ENCODE measurements at places on chromosomes 3 and 15. TPM values are rescaled to one million over a fixed set of nuclear protein-coding genes. Genes with fewer than 3 reads are reported as not detected.

DNA sequence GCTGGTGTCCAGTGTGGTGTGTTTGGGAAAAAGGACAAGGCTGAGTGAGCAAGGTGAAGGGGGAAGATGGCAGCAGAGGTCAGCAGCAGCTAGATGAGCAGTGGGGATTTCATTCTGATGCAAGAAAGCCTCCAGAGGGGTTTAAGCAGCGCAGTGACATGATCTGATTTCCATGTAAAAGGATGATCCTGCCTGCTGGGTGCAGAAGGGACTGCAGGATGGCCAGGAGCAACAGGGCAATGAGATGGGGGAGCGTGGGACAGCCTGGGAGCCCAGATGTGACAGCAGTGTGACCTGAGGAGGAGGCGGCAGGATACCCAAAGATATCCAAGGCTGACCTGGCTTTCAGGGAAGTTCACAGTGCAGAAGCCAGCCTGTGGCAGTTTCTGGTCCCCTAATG, 6.1 kb downstream of the WNT7A start:
- no peak for DNase-seq

- no peak for DNase-seq
Measured at GRCh38 chr3:171895900-171896299, 52.8 kb downstream of the TMEM212 start.

DNA sequence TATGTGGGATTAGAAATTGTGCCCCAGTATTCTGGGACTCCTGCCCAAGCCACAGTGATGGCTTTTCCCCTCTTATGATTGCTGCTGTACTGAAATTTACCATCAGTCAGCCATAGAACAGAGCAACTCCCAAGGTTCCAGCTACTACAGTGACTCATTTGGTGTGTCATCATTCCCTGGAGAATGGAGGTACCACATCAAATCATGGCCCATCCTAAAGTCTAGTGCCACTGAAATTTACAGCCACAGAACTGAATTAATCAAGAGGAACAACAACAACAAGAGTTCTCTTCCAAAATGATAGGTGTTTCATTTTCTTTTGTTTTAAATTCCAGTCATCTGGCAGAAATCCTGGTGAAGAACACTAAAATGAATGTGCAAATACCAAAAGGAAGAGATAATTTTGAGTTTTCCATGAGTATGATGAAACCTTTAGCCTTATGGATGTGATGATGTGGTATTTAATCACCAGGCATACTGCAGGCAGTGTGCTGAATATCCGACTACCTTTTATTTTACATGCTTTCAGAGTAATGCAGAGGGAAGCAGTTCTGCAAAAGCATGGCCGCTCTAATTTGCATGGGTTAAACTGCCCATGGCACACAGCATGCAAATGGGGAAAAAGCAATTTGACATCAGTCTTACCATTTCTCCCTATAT, 75.6 kb upstream of the SLC2A2 start:
- DNase-seq, result no peak

- no peak for DNase-seq
Measured at GRCh38 chr15:92930776-92931175, 30.7 kb downstream of the CHD2 start.

DNA sequence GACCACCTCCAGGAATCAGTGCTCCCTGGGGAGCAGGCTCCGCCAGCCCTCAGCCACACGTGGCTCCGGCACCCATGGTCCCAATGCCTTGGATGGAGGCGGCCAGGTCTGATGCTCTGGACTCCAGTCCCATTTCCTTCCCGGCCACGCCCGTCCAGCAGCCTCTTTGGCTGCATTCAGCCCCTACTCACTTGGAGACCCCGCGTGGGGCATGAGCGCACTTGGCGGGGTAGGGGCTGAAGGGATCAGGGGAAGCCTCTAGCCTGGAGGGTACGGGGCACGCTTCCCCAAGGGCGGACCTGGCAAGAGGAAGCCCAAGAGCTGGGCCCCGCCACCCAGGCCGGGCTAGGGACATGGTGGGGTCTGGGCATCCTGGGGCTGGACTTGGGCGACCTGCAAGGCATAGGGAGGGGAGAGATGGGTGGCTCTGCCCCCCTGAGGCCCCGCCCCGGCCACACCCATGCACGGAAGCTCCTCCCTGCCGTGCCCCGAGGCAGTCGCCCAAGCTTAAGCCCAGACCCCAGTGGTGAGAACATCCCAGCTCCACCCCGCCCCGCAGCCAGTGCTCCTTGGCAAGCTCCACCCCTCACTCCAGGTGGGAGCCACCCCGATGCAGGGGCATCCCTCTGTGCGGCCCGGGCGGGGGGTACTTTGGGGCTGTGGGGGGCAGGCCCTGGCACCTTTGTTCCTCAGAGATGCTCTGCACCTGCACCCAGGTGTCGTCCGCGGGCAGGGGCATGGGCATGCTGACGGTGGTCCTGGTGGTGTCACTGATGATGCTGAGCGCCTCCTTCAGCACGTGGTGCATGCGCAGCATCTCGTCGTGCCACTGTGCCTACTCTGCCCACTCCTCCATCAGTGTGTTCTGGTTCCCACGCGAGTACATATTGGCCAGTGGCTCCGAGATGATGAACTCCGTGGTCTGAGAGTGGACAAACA, 163.5 kb downstream of the GOLGA6L4 start:
- no peak for DNase-seq

- DNase-seq, result no peak
Measured at GRCh38 chr3:63875510-63875909, 11.8 kb downstream of the ATXN7 start.

GRCh38 chr15:58241872-58242271, 103.7 kb downstream of the AQP9 start:
- no peak for DNase-seq

DNA sequence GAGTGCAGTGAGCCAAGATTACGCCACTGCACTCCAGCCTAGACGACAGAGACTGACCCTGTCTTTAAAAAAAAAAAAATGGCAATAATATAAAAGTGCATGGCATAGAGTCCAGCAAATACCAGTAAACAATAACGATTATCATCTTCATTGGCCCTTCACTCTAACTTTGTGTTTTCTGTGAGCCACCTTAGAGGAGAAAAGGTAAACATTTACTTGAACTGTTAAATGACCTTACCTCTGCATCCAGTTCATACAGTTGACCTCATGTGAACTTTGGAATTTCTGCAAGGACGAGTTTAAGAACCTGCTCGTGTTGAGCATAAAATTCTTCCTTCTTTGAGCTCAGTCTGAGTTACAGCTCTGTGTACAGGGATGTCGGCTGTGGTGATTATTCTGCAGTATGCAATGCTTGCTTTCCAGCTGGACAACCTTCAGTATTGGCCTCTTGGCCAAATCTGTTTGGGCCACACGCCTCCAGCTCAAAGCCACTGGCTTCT, 56.6 kb downstream of the RLBP1 start:
- DNase-seq, result no peak

GRCh38 chr3:73796382-73796781, 171.6 kb upstream of the PDZRN3 start:
- no peak for DNase-seq

- DNase-seq, result no peak
Measured at GRCh38 chr3:38950581-38950980, 101.2 kb downstream of the SCN11A start.

ACP3 gene
- total RNA-seq, result not detected

RARRES1 gene
- total RNA-seq, result not detected

IMPG2 gene
- total RNA-seq, result 0.76 TPM

COX5A gene
- 61.8 TPM for total RNA-seq

TF gene
- 1.5 TPM for total RNA-seq

DHFR2 gene
- total RNA-seq, result 11.4 TPM

CHST13 gene
- 0.20 TPM for total RNA-seq

KY gene
- not detected for total RNA-seq

DOCK3 gene
- total RNA-seq, result 2.5 TPM

Measured in T-cell (primary cell).